ENCODE measurements at places on chromosomes 5 and 9. TPM values are rescaled to one million over a fixed set of nuclear protein-coding genes. Genes with fewer than 3 reads are reported as not detected.

The BTNL9 gene
- 0.13 TPM for total RNA-seq

The MEIKIN gene
- total RNA-seq: not detected

DNA sequence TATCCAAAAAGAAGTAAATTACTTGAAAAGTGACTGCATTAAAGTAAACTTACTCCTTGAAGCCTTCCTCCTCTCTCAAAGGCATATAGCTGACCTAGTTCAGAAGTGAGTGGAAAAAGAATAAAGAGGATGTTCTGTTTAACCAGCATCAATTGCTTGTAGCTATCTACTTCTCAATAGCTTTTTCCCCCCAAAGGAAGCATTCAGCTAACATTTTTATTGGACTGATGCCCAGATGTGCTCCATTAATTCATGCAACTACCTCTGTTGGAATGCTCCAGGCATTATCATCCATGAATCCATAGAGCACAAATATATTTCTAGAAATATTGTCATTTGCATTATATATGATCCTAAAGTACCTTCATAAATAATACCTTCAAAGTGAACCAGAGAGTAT, 132.8 kb downstream of the RASEF start:
- DNase-seq: no peak

DNA sequence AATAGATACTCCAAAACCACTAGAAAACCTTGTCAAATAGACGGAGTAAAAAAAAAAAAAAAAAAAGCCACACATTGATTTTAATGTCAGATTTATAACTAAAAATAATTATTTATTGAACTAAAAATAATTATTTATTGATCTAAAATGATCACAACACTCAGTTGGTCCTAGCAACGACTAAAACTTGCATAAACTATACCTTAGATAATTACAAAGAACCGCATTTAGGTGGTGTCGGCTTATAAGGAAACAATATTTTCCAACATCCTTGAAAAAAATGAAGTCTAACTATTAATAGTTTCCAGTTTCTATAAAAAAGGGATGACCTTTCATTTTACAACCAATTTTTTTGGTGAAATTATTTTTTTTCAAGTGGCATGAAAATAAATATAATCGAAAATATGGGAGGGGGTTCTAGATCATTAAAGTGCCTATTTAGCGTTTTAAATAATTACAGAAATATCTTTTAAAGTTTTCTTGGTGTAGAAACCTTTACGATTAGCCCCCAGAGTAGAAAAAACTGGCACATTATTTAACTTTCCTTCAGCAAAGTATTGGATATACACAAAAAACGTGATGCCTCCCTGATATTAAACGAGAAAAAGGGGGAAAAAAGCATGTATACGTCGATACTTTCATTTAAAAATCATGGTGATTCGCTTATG, 3.7 kb downstream of the ARRDC3 start:
- no peak for DNase-seq

- no peak for DNase-seq
Observed at GRCh38 chr9:98927724-98928123, 16.0 kb upstream of the COL15A1 start.

GRCh38 chr5:141632650-141633049, 4.0 kb downstream of the HDAC3 start:
- no peak for DNase-seq

DNA sequence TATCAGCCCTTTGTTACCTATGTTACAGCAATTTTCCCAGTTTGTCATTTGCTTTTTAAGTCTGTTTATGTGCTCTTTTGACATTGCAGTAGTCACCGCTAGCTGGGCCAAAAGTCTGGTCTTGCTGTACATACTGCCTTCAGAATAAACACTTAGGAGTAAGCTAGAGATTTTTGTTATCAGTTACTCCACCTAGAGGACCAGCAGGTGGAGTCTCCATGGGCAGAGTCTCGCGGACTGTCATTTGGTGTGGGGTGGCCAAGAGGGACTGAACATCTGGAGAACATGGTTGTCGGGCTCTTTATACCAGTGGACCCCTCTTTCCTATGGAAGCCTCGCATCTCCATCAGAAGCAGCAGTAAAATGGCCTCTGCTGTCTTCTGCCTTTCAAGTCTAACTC, 10.8 kb upstream of the MGAT1 start:
- no peak for DNase-seq

DNA sequence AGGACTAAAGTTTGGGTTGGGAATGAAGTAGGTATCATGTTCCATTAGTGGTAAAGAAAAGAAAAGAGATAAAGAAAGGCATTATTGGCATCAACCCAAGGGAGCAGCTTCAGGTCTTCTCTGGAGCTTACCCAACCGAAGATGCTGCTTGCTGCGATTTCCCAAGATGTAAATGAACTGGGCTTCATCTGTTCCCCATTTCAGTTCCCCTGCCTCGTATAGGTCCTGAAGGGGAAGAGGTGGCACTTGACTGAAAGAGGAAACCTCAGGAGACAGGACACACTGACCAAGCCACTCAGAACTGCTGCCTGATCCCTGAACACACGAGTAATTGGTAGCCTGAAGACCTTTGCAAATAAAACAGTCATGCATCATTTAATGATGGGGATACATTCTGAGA, 24.6 kb downstream of the ANXA6 start:
- DNase-seq: no peak

GRCh38 chr5:23994581-23995370, 487.4 kb downstream of the PRDM9 start:
- DNase-seq: no peak

All from endothelial cell of umbilical vein (primary cell).